Inflammatory macrophage treated with lipopolysaccharide for 4 hours (primary cell): ENCODE measurements at places on chromosomes 2 and 18.

- peak; percentile 85 for DNase-seq
These were observed at the start of gene FMNL2 for GRCh38 chr2:152335016-152335725. TSS of gene FMNL2 (plus strand) at chr2:152335174.

DNA sequence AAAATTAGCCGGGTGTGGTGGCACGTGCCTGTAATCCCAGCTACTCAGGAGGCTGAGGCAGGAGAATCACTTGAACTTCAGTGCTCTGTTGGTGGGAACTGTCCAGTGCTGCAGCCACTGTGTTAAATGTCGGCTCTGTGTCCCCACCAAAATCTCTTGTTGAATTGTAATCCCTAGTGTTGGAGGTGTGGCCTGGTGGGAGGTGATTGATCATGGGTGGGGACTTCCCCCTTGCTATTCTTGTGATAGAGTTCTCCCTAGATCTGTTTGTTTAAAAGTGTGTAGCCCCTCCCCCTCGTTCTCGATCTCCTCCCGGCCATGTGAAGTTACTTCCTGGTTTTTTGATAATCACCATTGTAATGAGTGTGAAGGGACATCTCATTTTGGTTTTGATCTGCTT is 9.8 kb upstream of the RPL31 start:
- DNase-seq, result no peak

GRCh38 chr18:6776188-6776587 is 46.7 kb downstream of the ARHGAP28 start:
- DNase-seq, result no peak

DNA sequence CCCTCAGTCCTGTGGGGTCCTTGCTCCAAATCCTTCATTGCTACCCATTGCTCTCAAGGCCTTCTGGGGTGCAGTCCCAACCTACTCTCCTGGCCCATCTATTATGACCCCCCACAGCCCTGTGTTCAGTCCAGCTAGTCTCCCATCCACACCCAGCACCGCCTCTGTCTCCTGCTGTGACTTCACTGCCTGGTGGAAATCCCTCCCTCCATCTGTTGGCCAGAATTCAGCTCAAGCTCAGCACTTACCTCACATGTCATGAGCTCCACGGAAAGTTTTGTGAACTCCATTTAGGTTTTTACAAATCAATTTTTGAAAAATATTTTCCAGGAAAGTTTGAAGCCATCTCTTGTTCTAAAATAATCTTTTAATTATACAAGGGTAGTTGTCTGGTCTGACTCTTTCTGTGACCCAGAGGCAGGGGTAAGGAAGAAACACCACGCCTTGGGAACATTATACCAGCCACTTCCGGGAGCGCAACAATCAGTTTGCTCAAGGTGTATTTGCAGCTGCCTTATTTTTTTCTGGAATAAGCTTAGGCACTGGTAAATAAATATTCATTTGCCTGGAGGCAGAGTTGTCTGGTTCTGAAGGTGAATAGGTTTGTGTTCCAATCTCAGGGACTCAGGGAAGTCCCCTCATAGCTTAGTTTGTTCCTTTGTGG is 110.8 kb downstream of the VIT start:
- DNase-seq, result no peak

DNA sequence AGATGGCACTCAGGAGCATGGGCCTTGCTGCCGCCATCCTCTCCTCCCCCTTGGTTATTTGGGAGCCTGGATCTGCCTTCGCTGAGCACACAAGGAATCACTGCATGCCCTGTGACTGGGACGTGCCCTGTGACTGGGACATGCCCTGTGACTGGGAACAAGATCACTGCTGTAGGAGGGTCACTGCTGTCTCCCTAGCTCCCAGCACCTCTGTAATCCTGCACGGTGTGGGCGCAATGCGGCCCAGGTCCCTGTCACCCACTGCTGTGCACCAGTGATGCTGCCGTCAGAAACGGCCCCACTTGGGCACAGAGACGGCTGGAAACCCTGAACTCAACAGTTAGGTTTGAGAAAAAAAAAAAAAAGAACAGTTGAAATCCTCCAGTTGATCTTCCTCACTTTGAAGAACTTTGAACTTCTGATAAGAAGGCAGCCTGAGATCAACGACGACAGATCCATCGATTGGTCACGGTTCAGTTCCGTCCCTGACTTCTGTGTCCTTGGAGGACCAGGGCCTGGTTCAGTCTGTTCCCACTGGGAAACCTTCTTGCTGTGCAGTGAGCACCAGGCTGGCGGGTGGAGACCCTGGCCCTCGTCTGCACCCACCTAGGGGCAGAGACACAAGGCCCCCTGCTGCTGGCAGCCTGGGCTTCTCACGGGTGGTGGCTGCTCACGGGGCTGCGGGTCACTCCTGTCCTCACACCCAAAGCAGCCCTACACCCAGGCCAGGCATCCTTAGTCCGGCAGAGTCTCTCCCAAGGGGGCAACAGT is 125.9 kb downstream of the PXDN start:
- DNase-seq, result no peak

- no peak for DNase-seq
These were observed 28.2 kb downstream of the TUBB6 start for GRCh38 chr18:12336171-12336613.

DNA sequence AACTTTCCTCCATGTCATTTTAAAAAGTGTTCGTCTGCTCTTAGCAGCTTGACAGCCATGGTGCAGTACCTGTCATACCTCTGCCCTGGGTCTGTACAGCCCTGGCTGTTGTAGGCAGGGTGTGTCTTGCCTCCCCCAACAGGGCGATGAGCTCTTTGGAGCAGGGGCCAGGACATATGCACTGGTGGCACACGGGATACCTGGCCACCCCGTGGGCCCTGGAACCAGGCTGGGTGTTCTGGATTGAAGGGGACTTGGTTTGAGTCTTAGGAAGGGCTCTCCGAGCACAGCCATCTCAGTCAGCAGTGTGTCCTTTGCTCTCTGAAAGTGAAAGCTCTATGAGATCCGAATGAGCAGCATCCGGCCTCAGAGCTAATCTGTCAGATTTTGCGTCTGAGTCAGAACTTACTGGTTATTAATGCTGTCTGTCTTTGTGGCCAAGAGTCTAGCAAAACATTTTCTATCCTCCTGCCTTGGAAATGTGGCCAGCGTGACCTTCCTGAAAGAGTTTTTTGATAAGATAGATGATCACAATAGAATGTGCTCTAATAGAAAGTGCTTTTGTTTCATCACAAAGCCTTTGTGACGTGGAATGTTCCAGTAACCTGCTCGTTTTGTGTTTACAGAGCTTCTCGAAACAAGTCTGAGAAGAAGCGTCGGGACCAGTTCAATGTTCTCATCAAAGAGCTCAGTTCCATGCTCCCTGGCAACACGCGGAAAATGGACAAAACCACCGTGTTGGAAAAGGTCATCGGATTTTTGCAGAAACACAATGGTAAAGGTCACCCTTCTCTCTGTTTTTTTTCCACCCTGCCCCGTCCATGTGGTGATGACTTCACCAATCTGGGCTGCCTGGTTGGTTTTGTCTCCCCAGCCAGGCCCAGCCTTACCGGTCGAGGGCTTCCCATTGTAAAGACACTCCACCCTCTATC is 77.3 kb upstream of the RPL31 start:
- no peak for DNase-seq

DNA sequence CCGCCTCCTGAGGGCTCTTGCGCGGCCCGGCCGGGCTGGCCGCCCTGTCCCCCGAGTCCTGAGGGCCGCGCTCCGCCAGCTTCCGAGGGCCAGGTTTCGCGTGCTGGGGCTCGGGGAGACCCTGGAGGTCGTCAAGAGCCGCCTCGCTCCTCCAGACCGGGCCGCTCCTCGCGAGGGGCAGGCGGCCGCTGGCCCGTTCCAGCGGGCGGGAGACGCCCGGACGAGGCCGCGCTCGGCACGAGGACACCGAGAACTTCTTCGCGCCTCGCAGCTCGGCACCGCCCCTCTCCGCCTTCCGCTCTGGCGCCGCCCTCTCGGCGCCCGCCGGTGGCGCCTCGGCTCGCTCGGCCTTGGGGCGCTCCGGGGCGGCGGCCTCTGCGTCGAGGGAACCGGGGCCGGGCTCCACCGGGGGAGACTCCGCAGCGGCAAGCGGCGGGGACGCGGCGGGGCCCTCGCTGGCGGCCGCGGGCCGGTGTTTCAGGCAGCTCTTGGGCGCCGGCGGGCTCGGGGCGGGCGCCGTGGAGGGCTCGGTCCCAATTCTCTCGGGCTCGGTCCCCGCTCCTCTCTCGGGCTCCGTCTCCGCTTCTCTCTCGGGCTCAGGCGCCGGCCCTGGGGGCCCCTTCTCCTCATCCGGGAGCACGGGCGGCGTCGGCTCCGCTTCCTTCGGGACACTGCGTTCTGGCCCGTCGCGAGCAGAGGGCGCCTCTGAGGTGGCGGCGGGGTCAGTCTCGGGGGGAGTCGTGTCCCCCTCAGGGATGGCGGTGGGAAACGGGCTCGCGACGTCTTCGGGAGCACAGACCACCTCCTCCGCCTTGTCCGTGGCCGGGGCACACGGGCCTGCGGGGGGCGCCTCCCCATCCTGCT is 91.6 kb upstream of the MGAT4A start:
- DNase-seq, result peak; percentile 54

DNA sequence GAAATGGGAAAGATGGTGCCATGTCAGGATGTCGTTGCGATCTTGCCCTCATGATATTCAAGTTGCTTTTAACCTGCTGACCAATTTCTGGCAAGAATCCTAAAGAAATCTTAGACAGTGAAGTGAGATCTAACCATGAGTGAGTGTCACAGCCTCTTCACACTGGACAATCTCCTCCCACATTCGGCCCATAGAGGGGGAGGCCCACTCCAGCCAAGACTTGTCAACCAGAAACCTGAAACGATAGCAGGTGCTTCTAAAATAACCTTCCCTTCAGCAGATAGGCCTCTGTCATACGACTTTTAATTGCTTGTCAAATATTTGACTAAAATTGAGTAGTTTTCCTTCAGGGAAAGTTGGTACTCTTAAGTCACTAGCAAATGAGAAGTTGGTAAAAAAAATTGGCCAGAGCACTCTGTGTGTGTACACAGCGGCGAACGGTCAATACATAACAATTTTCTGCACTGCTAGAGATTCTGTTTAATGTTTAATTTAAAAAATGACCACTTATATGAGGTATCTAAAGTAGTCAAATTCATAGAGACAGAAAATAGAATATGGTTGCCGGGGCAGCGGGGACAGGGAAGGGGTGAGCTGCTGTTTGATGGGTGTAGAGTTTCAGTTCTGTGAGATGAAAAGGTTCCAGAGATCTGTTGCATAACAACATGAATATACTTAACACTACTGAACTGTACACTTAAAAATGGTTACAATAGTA is 110.2 kb downstream of the VAPA start:
- no peak for DNase-seq

- no peak for DNase-seq
These were observed 149.2 kb upstream of the NCK2 start for GRCh38 chr2:105595536-105595935.

DNA sequence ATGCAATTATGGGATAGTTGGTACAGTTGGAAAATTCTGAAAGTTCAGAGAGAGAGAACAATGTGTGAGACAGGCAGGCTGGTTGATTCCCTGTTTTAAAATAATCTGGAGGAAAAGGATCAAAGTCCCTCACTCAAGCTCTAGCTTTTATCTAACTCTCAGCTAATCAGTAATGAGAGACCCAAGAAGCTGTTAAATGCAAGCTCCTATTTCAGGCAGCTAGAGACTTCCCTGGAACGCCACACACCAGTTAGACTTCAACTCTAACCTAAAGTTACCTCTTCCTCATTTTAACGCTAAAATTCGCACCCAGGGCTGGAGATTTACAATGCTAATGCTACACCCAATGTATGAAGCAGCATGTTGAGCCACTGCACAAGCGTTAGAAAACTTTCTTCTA is 243.1 kb downstream of the EN1 start:
- no peak for DNase-seq

DNA sequence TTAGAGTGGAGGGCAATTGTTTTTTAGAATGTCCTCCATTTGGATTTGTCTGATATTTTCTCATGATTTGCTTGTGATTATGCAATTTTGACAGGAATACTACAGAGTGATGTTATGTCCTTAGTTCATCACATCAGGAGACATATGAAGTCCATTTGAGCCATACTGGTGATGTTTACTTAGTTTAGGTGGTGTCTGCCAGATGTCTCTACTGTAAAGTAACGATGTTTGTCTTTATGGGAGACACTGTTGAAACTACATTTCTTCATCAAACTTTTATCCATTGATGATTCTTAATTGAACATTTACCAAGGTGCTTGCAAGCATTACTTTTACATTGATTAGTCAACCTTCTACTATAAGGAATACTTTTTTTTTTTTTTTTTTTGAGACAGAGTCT is 4.9 kb upstream of the SNORC start:
- no peak for DNase-seq

GRCh38 chr2:33321236-33321771 is 155.1 kb upstream of the RASGRP3 start:
- no peak for DNase-seq

DNA sequence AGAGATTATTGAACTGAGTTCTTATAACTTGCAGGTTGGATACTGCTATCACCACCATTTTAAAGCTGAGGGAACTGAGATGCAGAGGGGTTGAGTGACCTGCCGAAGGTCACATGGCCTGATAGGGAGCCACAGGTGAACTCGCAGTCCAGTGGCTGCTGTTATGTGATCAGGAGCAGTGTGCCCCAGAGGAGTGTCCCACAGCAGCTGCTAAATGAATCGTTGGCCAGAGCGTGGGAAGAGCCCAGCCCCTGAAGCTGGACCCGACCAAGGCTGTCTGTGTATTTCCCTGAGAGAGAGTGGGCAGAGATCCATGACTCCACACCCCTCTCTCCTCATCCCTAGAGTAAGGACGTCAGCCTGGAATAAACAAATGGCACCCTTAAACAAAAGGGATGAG is 26.7 kb upstream of the PRLH start:
- DNase-seq, result no peak

DNA sequence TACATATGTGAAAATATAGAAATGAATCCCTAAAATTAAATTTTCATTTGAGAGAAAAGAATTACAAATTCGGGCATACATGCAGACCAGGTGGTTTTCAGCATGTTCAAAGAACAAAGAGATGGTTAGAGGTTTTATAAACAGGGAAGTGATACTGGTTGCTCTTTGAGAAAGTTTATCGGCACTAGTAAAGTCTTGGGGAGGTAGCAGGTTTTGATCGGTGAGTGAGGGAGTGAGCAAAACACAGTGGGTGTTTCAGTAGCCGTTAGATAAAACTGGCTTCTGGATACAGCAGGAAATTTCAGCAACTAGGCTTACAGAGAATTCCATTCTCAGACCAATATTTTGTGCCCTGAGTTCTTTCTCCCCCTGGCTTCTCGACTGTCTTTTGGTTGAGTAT is 51.1 kb downstream of the DSC3 start:
- no peak for DNase-seq

DNA sequence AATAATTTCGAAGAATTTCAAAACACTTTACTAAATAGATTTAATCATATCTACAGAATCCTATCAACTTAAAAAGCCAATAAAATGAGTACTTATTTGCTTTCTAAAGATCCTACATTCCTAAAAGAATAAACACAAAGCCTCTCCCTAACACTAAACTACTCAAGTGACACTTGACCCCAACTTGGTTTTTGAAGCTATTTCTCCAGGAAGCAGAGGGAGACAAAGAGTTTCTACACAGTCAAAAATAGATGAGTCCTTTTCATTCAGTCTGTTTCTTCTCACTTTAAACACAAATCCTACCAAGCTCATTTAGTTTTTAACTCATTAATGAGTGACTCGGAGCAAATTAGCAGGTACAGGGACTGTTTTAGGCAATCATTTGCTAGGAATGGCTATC is 2.1 kb downstream of the ATL2 start:
- DNase-seq, result no peak
